Eye (tissue), 1 donor: ENCODE measurements at places on chromosomes 13 and 19.

DNA sequence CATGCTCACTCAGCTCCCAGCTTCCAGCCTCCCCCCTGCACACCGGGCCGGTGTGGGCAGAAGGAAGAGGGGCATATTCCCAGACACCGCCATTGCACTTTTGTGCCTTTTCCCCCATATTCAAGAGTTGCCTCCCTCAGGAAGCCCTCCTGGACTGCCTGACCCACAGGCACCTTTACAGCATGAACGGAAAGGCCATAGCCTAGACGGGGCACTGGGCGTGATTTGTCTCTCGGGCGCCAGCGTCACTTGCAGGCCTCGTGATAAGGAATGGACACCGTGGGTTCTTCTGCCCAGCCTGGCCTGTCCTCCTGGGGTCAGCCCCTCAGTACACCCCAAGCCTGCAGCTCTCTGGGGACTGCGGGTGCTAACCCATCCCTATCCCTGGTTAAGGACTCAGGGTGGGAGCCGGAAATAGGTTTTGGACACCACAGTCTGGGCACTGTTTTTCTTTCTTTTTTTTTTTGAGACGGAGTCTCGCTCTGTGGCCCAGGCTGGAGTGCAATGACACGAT, 933 bp upstream of the UQCR11 start:
- DNase-seq: no peak

- no peak for DNase-seq
Measured at GRCh38 chr19:46080561-46080960, 39.8 kb upstream of the IGFL4 start.

DNA sequence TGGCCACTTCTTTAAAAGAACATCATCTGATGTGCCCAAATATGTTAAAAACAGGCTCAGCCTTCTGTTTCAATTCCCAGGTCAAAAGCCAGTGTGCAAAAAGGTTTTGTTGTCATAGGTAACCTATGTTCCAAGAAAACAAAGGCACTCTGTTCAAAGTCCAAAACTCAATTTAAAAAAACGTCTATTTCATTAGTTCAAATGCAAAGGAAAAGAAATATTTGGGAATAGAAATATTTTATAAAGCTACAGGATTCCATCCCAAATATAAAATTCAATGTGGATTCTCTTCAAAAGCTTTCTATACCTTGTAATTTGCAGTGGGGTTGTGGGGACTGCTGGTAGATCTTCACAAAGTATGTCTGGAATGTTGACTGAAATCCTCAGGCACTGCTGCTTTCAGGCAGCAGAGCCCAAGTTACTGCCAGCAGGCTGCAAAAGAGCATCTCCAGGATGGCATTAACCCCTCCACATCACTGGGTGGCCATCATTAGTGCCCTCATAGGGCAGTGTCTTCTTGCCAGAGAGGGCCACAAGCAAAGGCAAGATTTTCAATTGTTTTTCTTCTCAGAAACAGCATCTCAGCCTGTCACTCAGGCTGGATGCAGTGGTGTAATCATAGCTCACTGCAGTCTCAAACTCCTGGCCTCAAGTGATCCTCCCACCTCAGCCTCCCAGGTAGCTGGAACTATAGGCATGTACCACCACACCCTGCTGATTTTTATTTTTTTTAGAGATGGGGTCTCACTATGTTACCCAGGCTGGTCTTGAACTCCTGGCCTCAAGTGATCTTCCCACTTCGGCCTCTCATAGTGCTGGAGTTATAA, 22.8 kb upstream of the STK24 start:
- peak; percentile 25 for DNase-seq

GRCh38 chr19:47302249-47302648, 7.4 kb upstream of the C5AR1 start:
- DNase-seq: no peak

GRCh38 chr19:41521931-41522555, 53.9 kb upstream of the CEACAM21 start:
- DNase-seq: peak; percentile 64

- peak; percentile 6 for DNase-seq
Measured at GRCh38 chr19:46180701-46181387, 32.8 kb downstream of the IGFL2 start.
